ENCODE measurements at places on chromosomes 11 and 22.

- no peak for DNase-seq
Measured at GRCh38 chr11:104531894-104532293, 366.4 kb downstream of the CASP12 start.

DNA sequence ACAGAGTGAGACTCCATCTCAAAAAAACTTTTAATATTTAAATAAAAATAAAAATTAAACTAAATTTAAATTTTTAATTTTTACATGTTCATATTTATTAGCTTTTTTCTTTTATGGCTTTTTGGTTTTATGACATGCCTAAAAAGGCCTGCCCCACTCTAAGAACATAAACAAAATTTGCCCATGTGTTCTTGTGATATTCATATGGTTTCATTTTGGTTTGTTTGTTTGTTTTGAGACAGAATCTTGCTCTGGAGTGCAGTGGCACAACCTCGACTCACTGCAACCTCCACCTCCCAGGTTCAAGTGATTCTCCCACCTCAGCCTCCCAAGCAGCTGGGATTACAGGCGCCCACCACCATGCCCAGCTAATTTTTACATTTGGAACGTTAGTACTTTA lies 27.7 kb downstream of the SUSD2 start:
- no peak for DNase-seq

DNA sequence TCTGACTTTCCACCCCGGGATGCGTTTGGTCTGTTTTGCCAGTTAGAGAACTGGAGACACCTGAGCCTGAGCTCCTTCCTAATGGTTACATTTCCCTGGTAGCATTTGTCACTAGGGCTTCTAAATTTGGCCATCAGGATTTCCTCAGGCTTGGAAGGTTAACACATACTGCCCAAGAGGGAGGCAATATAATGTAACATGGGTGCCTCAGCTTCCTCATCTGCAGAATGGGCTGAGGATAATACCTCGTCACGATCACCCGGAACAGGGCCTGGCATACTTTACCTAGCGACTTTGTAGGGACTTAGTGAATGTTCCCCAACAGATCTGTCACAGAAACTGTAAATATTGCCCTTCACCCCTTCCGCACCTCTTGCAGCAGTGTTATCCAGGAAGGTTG lies 11.3 kb downstream of the IL17RA start:
- DNase-seq, result no peak

DNA sequence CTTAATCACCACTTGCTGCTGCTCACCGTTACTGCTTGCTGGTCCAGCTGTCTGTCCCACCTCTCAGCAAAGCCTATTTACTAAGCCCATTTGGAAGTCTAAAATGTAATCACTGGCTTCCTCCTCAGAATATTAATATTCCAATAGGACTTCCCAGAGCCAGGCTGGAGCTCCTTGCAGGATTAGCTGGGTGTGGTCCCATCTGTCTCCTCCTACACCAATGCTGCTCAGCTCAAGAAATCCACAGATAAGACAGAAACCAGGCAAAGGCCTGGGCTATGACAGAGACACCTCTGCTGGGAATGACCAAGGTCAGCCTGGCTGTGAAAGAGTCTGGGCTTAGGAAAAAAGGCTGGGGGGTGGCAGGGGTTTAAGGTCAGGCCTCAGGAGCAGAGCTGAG lies 317.8 kb downstream of the BUD13 start:
- DNase-seq, result no peak

DNA sequence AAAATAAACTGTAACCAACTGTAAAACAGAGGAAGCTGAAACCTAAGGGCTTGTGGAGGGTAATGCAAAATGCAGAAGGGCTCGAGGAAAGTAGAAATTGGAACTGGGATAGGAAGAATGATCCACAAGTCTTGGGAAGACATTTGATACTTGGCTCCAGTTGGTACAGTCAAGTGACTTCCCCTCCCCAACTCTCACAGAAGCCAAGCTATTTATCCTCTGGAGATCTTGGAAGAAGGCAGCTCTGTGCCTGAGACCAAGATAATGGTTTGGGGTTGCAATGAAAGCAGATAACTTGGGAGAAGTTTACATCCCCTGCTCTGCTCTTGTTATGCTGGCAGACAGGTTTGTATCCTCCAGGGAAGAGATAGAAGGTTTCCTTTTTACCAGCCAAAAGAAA lies 198.9 kb upstream of the ZC3H12C start:
- no peak for DNase-seq

Measured in AG09319 (cell line).